ENCODE measurements at places on chromosomes 1 and 21.

DNA sequence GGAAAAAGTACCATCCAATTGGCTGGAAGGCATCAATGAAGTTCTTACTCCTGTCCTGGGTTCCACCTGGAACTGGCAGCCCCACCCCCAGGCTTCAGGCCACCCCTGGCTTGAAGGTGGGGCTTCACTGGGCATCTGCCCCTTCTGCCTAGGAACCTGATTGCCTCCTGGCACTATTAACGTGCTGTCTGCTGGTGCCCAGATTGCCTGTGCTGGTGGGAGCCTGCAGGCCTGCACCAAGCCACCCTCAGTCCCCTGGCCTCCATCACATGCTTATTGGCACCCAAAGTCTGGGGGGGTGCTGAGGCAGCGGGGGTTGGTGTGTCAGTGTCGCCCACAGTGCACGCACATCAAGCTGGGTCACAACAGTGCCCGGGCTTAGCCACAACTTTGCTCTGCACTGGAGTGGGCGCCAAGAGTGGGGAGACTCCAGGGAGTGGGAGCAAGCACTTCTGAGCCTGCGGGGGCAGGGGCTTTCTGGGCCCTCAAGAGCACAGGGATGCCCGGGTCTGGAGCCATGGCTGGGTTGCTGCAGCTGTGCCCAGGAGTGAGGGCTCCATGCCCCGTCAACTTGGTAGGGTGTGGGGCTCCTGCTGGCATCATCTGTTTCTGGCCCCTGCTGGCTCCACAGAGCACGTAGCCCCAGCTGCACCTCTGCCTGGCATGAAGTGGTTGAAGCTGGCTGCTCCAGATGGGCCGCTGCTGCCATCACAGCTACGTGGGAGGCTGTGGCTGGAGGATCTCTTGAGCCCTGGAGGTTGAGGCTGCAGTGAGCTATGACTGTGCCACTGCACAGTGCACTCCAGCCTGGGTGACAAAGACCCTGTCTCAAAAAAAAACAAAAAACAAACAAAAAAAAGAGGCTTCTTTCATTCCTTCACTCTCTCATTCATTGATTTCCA, 4.1 kb upstream of the LSM10 start:
- no peak for DNase-seq

DNA sequence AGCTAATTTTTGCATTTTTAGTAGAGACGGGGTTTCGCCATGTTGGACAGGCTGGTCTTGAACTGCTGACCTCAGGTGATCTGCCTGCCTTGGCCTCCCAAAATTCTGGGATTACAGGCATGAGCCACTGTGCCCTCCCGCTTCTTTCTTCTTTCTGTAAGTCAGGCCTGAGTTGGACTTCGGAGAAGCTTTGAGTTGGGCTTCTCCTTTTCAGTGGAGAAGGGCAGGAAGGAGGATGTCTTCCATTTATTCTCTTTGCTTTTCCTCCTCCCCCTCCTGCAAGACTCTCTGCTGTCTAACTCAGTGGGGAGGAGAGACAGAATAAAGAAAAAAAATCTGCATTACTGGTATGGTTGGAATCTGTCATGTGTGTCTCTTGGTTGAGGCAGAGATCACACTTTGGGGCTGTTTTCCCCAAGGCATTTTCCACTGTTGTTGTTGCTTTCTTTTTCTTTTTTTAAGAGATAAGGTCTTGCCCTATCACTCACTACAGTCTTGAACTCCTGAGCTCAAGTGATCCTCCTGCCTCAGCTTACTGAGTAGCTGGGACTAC, 13.2 kb upstream of the DEGS1 start:
- no peak for DNase-seq

- peak; percentile 97 for DNase-seq
Observed at GRCh38 chr21:41777951-41778815, 11.3 kb upstream of the RIPK4 start.

DNA sequence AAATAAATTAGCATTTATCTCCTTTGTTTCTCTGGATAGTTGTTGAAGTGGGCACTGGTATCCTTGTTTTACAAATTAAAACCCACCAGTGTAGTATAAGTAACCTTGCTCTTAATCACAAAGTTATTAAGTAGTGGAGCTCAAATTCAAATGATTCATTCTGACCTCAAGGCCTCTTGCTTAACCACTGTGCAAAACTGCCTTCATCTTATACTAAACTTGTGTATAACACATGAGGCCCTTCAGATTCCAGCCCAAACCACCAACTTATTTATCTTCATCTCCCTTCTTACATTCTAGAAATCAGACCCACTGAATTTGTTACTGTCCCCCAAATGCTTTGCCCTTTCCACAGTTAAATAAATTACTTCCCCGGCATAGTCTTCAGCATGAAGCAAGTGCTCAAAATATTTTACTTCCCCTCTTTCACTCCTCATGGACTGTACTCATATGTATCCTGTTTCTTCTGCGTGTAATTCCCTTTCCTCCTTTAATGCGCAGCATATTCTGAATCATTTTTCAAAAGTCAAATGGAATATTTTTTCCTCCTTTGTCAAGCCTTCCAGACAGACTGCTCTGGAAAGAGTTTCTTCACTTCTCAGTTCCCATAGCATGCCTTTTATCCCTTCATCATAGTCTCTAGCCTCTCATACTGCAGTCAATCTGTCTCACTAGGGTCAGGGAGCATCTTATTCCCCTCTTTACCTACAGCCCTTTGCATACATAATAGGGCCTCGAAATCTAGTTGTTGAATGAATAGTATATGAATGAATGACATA, 19.0 kb upstream of the DNASE2B start:
- peak; percentile 66 for DNase-seq

GRCh38 chr21:15160136-15160535, 95.3 kb upstream of the NRIP1 start:
- no peak for DNase-seq

DNA sequence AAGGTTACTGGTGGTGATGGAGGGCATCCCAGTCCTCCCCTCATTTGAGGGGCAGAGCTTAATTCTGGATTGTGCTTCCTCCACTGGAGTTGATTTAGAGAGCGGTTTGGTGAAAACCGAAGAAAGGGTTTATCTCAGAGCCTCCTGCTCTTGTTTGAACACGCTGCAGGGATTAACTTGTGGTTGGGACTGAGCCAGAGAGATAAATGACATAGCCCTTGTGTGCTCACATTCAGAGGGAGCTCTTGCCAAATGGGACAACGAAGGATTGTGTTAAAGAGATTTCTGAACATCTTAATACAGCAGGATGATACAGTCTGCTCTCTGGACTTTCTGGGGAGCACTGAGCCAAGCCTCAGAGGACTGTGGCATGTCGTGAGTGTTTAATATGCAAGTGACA, 308.2 kb downstream of the DISC1 start:
- peak; percentile 28 for DNase-seq
